ENCODE measurements at places on chromosomes 2 and 18.

DNA sequence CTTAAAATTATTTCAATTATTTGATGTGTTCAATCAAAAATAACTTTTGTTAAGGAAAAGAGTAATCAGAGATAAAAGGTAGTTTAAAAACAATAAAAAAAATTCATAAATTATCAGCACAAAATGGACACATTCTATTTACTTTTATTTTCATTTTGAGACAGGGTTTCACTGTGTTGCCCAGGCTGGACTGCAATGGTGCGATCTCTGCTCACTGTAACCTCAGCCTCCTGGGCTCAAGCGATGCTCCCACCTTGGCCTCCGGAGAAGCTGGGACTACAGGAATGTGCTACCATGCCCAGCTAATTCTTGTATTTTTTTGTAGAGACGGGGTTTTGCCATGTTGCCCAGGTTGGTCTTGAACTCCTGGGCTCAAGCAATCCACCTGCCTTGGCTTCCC is 47.1 kb downstream of the LPIN2 start:
- no peak for DNase-seq

DNA sequence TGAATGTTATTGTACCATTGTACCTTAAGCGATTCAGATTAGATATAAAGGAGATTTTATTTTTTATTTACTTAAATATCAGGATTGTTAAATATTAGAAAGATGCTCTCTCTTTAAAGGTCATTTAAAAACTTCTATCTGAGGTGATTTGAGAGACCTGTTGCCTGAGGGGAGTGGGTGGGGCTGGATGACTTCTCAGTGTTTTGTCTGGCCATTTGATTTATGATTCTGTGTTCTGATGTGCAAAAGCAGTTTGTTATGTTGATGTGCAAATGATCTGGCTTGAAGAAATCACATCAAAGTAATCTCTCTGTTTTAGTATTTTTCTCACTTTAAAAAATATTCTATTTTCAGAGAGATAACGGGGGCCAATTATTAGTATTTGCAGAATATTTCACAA is 370.8 kb downstream of the NUP35 start:
- DNase-seq: no peak

DNA sequence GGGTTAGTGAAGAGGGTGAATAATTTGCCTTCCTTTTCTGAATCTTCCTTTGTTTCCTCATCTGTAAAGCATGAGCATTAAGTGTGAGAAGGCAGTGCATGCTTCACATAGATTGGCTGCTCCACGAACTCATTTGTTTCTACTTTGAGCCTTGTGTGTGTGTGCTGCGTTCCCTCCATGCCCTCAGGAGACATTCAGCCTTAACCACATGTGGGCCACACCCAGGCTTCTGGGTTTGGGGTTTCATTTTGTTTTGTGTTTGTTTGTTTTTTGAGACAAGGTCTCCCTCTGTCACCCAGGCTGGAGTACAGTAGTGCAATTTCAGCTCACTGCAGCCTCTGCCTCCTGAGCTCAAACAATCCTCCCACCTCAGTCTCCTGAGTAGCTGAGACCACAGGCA is 843.3 kb downstream of the GALR1 start:
- no peak for DNase-seq

GRCh38 chr2:132871831-132872230 is 201.8 kb upstream of the LYPD1 start:
- DNase-seq: no peak

- DNase-seq: no peak
These were observed 117.8 kb downstream of the PTPRM start for GRCh38 chr18:7684966-7685365.

DNA sequence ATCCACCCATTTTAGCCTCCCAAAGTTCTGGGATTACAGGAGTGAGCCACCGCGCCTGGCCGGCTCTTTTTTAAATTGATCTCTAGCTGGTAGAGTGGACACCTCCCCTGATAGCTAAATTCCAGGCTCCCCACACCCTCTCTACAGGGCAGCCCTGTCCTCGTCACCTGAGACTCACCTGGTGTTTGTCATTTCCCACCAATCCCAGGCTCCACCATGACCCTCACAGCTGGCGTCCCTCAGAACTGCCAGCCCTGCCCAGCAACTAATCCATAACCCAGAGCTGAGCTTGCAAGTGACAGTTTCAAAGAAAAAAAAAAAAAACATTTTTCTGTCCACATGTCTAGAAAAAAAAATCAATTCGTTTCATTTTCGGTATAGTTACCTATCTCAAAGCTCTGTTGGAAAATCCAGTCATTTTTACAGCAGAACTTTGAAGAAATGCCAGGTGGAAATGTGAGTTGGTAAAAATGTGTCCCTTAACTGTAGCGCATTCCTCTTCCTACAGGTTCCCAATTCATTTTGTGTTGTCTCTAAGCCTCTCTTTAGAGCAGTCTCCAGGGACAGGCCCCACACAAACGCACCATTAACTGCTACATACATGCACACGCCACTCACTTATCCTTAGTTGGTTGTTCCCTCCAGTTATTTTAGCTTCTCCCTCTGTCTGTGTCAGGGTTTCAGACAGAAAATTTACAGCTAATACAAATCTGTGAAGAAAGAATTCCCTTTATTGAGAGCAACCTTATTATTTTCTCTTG is 294.7 kb downstream of the FBXO15 start:
- no peak for DNase-seq

DNA sequence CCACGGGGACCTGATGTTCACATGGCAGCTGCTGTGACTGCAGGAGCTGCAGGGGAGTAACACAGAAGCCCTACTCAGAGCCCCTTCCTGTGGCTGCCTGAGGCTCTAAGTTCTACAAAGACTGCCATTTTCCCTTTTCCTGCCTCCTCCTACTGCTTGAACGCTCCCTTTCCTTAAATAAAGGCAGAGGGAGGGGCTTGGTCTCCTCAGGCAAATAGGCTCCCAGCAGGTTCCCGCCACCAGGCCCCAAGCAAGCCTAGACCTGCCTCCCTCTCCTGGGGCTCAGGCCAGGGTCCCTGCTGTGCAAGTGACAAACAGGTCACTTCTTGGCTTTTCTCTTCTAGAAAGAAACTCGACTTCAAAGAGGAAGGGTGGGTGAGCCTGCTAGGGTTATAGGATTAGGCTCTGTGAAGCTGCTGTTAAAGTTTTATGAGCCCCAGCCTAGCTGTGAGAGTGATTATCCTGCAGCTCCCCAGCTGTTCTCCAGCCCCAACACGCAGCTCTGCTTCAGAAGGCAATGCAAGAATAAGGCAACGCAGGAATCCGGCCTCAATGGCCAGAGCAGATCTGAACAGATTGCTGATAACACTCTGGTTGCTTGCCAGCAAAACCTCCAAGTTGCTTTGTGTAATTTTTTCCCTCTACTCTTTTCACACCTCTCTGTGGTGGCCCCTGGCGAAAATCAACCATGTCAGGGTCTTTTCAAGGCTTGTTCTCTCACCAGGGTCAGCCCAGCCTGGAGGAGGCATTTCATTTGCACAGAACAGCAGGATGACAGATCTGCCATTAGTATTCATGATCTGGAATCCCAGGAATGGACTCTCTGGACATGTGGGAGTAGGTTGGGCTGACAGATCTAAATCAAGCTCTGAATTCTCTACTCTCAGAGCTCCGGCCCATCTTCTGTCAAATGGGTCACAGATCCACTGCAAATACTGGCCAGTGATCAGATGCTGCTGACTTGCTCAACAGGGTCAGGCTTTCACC is 71.3 kb downstream of the MRO start:
- no peak for DNase-seq

DNA sequence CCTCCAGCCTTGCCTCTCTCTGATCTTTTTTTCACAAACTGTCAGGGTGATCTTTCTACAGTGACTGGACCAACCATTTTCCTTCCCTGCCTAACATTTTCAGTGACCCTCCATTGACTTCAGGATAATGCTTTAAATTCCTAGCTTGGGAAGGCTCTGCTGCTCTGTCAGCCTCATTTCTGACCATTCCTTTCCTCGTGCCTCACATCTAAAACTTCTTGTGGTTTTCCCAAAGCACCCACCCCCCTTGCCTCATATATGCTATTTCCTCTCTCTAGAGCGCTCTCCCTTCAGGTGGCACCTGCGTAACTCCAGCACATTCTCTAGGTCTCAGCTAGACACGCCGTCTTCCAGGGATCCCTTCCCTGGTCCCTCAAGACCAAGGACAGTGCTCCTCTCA is 37.2 kb downstream of the DRC1 start:
- DNase-seq: no peak

DNA sequence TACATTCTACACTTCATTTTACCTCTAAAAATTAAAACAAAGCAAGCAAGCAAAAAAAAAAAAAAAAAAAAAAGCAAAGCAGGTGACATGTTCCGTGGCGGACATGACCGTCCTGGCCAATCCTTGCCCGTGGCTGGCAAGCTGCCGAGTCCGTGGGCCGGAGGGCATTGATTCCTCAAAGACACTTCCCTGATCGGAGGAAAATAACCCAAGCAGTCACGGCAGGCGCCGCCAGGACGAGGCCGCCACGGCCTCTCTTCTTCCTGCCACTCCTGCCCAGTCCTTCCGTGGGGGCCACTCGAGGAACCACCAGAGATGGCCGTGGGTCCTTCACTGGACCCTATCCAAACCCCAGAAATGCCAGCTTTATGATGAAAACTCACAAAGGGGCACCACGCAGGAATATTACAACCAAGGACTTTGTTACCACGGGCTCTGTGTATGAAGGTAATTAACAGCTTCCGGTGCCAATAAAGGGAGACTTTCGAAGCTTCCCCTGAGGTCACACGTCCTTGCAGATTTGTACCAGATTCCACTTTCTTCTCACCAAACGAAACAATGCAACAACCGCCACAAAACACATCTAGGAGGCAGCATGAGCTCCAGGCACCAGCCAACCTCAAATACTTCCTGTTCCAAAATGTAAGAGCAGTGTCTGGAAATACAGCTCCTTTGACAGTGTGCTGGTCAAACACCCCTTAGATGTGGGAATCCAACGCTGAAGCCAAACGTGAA is 170.3 kb downstream of the HDAC4 start:
- DNase-seq: peak; percentile 96

- DNase-seq: no peak
These were observed 46.7 kb downstream of the ICA1L start for GRCh38 chr2:202824901-202825300.

GRCh38 chr2:17441790-17442189 is 76.5 kb downstream of the RAD51AP2 start:
- no peak for DNase-seq

DNA sequence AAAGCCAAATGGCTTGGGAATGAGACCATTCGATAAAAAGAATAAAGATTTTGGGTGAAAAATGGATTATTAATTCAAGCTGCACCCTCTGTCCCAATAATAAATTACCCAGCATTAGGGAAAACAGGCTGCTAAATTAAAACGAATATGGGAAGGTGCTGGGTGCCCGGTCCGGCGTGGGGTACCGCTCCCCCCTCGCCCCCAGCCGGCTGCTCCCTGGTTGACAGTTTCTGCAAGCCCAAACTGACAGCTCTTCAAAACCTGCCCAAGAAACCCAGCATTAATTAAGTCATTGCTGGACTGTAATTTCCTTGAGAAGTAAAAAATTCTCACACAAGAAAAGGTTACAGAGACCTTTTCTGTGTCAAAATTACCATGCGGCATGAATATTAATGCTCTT is 98.6 kb downstream of the PTGR3 start:
- DNase-seq: no peak

DNA sequence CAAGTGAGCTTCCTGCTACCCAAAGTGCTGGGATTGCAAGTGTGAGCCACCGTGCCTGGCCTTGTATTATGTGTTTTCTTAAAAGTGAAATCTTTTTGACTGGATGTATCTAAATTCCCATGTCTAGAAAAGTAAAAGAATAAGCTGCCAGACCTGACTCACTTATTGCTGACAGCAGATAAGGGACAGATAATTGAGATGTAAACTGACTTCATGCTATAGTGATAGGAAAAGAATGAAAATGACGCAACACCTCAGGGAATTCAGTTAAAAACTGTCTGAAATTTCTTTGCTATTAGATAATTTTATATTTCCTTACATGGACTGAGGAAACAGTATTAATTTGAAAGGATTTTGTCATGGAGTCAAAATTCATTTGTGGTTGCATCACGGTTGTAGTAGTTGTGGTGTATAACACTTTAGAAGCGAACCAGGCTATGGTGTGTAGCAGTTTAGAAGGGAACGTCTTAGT is 19.4 kb downstream of the TTC27 start:
- DNase-seq: no peak

DNA sequence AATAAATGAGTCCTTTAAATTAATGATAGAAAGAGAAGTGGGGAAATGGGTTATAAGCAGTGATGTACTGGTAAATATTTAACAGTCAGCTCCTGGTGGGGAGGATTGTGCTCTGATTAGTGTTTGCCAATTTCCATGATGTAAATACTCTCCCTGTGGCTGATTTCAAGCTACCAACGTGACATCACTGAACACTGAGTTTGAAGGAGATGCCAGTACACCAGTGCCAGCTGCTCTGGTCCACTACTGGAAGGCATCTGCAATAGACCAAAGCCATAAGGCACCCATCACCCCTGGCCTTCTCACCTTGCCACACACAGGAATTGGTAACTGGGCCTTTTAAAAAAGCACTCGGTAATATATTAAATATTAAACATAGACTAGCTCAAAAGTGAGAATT is 77.7 kb downstream of the TGOLN2 start:
- DNase-seq: no peak
